HFF-Myc (cell line): ENCODE measurements at places on chromosomes 5 and 9.
A peak's percentile ranks its signal among the peaks of the same experiment; 100 is the strongest.

- no peak for DNase-seq
Observed at GRCh38 chr5:56129288-56129687, 103.8 kb downstream of the ANKRD55 start.

DNA sequence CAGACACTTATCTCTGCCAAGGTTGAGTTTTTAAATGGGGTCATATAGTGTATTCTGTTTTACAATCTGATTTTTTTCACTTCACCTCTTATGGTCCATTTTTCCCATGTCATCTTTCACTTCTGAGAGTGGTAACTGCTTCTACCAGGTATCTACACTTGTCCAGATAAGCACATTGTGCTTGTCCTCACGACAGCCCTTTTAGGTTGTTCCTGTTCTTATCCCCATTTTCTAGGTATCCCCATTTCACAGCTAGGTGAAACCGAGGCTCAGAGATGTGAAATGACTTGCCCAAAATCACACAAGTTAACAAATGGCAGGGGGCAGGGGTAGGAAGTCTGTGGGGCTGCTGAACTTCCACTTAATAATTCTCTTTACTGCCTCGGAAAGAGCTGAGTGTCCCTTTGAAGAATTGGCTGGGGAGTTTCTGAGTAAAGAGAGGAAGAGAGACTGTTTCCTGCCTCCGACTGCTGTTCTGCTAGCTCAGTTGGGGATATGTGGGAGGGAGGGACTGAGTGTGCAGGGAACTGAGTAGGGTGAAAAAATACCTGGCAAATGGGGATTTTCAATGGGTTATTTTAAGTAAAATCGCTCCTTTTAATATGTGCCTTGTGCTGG lies 255.4 kb downstream of the GRIA1 start:
- no peak for DNase-seq

- DNase-seq, result no peak
Observed at GRCh38 chr5:23675456-23675855, 168.0 kb downstream of the PRDM9 start.

- DNase-seq, result no peak
Observed at GRCh38 chr5:143403334-143403592, 223 bp downstream of the NR3C1 start.

DNA sequence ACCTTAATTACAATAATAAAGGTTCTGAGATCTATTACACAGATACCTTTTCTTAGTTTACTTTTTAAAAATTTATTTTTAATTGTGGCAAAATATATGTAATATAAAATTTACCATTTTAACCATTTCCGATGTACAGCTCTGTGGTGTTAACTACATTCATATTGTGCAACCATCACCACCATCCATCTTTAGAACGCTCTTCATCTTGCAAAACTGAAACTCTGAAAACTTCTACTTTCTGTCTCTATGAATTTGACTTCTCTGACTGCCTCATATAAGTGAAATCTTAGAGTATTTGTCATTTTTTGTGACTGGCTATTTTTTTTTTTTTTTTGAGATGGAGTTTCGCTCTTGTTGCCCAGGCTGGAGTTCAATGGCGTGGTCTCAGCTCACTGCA lies 26.8 kb downstream of the WWC1 start:
- no peak for DNase-seq

DNA sequence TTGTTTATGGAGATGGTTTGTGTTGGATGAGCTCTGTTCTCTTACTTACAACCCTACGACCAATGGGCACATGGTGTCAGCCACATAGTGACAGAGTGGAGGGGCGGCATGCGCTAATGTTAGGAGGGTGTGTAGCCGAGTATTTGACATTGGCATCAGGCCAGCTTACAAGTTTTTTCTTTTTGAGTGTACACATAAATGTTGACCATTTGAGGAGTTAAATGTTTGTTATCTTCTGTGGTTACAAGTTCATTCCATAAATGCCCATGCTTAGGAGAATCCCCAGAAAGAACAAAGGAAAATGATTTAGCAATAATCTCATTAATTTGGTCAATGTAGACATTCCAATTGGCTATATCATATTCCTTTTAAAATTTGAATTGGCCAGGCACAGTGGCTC lies 180.1 kb upstream of the ELL2 start:
- DNase-seq, result no peak

DNA sequence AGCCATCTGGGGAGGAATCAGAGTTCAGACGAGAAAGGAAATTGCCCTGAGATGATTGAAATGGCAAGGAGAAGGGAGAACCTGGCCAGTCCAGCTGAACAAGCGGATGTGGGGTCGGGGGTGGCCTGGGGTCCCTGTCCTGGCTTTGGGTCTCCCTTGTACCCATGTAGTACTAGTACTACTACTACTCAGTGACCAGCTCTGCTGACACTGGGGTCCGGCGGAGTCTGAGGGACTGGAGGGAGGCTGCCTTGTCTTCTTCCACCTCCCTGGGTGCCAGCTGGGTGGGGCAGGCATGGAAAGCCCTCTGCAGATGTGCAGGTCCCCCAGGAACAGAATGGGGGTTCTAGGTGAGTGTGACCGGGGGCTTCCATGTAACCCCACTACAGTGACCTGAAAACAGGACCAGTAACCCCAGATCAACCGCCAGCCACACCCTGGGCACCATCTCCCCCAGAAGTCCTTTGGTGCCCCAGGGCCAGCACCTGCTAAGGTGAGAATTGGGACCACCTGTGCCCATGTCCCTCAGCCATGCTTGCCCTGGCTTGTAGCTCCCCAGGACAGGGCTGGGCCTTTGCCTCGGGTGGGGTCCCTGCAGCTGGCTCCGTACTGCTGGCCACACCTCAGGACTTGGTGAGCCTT lies 89.1 kb upstream of the COL5A1 start:
- no peak for DNase-seq

GRCh38 chr5:157443041-157443549 lies 16.9 kb upstream of the NIPAL4 start:
- DNase-seq, result peak; percentile 9

GRCh38 chr5:79081779-79082178 lies 12.2 kb downstream of the BHMT2 start:
- DNase-seq, result no peak

- no peak for DNase-seq
Observed at GRCh38 chr5:9454012-9454481, 91.8 kb downstream of the SEMA5A start.

DNA sequence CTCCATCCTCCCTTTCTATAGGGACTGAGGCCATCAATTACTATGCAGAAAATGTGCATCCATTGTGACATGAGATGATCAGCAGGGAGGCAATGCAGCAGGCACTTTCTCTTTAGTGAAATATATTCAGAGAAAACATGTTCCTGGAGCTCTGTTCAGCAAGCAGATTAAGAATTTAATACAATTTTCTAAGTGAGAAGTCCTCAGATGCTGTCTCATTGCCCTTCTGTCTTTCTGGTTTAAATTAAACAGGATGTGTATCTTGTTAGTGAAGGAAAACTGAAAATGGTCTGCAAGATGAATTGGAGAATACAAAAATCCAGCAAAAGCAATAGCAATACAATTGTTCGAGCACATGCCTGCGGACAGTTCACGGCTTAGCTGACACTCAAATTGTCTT lies 445.8 kb upstream of the RIOK2 start:
- no peak for DNase-seq

- peak; percentile 69 for DNase-seq
Observed at GRCh38 chr5:33311893-33312292, 128.9 kb upstream of the TARS1 start.

DNA sequence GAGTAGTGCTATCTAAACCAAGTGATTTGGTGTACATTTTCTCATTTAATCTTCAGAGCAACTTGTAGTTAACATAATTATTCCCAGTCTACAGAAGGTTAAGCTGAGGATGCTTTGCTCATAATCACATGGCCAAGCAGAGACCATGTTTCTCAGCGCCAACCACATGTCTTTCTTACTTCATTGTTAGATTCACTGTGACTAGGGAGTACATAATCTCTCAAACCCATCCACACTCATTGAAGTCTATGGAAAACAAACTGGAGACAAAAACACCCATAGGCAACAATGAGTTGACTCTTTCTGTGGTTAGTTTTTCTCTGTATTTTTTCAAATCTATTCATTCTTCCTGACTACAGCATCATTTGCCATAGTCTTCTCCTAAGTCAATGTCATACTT lies 281.7 kb upstream of the PTGER4 start:
- no peak for DNase-seq

GRCh38 chr5:123720339-123720738 lies 208.4 kb downstream of the CSNK1G3 start:
- DNase-seq, result no peak

DNA sequence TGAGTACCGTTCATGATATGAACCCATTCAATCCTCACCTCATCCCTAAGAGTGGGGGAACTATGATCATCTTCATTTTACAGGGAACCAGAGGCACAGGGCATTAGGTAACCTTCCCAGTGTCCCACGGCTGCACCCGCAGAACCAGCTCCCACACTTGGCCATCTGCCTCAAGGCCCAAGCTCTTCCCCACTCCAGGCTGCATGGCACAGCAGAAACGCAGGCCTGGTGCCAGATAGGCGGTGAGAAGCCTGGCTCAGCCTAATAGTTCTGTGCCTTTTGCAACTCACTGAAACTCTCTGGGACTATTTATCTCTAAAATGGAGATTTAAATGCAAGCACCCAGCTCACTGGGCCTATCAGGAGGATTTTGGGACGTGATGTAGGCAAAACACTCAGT lies 90.8 kb upstream of the ZNF618 start:
- DNase-seq, result no peak

DNA sequence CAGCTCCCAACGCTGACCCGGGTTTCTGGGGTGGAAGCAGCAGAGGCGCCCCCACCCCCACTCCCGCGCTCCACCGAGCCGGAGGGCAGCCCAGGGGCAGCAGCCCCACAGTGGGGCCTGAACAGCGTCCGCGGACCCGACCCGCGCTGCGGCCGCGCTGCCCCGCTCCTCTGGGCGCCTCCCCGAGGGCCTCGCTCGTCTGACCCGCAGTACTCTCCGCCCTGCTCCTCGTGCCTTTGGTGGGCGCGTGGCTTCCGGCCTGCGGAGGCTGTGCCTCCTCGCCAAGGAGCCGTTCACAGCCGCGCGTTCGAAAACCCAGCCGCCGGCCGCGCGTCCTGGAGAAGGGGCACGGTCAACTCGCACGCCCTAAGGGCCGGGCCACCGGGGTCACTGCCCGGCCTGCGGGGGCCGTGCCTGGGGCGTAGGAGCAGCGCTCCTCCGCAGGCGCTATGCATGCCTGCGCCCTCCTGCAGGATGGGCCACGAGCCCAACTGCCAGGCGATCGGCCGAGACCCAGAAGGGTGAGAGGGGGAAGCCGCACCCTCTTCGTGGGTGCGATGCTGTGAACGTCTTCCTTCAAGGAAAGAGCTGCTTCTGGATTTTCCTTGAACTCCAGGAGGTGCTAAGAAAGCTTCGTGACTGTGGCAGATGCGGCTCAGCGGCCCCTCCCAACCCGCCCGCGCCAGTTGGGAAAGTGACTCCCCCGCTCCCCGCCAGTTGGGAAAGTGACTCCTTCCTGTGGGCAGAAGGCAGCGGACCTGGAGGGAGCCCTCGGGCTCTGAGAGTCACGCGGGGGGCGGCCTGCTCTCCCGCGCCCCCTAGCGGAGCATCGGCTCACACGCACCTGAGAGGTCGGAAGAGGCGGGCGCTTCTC lies 82.7 kb downstream of the HSD17B3 start:
- DNase-seq, result no peak

- no peak for DNase-seq
Observed at GRCh38 chr9:90568667-90569066, 74.0 kb downstream of the DIRAS2 start.

DNA sequence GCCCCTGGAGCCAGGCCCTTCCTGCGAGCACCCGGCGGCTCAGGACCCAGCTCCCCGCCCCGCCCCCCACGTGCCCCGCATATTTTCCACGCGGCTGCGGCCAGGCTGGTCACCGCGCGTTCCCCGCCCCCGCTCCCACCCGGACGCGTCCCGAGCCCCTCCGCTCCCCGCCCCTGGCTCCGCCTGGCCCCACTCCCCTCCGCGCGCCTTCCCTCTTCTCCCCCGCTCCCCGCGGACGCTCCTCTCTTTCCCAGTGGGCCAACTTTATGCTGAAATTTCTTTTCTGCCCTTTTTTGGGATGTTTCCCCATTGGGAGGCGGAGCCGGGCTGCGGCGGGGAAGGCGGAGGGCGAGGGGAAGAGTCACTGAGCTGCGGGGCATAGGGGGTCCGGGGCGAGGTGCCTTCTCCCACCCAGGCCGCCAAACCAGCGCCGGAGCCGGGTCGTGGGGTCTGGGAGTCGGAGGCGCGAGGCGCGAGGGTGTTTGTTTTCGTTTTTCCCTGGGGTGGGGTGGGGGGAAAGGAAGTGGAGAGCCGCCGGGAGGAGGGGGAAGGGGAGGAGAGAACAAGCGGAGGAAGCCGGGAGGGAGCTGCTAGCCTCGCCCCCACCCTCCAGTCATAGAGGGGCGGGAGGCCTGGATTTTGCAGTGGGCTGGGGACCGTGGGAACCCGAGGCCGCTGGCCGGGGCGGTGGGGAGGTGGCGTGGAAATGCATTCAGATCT lies 1.0 kb upstream of the TPM2 start:
- DNase-seq, result no peak

DNA sequence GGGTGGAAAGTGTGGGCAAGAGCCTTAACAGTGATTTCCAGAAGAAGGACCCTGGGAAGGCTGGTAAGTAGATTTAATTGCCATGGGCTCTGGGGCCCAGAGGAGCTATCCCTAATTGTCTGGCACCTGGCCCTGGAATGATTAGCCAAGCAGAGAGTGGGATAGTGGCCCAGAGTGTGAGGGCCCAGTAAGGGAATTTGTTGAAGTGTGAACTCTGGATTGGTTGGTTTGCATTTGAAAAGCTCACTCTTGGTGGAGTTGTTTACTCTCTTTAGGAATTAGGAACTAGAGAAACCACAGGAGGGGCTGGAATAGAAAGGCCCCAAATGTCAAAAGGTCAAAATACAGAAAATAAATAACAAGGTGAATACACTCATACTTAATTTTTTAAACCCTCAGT lies 207.1 kb downstream of the GABRG2 start:
- no peak for DNase-seq

- no peak for DNase-seq
Observed at GRCh38 chr9:101881508-101881907, 143.1 kb upstream of the GRIN3A start.

DNA sequence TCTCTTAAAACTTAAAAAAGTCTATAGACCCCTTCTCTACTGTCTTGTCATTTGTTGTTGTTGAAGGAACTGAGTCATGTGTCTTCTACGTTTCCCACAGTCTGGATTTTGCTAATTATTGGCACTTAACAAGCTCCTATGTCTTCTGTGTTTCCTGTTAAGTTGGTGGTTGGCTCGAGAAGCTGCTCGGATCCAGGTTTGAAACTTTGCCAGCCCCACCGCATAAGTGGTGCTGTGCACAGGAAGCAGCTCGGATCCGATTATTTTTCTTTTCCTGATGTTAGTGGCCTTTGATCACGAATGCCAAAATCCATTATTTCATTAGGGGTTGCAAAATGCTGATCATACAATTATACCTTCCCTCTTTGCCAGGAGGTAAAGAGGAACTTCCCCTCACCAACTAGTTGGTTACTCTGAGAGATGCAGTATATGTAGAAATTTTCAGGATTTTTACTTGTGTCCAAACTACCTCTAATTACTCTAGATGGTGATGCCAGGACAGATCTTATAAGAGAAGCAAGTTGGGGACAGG lies 186.5 kb downstream of the NSG2 start:
- peak; percentile 38 for DNase-seq

DNA sequence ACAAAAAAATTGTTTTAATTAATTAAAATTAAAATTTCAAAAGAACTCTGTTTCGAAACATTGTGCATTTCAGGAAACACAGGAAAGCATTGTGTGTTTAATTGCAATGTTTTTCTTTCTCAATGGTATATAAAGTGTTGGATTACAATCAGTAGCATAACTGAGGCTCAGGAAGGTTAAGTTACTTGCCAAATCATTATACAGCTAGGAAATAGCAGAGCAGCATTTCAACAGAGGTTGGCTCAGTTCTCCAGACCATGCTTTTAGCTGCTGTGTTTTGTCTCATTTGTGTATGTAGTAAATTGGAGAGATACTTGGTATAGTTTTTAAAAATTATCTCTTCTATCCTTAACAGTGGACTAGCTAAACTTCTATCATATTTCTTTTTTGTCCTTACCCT lies 30.0 kb upstream of the CAMLG start:
- no peak for DNase-seq
